HAP-1 (cell line): ENCODE measurements at places on chromosomes 13 and 19.

DNA sequence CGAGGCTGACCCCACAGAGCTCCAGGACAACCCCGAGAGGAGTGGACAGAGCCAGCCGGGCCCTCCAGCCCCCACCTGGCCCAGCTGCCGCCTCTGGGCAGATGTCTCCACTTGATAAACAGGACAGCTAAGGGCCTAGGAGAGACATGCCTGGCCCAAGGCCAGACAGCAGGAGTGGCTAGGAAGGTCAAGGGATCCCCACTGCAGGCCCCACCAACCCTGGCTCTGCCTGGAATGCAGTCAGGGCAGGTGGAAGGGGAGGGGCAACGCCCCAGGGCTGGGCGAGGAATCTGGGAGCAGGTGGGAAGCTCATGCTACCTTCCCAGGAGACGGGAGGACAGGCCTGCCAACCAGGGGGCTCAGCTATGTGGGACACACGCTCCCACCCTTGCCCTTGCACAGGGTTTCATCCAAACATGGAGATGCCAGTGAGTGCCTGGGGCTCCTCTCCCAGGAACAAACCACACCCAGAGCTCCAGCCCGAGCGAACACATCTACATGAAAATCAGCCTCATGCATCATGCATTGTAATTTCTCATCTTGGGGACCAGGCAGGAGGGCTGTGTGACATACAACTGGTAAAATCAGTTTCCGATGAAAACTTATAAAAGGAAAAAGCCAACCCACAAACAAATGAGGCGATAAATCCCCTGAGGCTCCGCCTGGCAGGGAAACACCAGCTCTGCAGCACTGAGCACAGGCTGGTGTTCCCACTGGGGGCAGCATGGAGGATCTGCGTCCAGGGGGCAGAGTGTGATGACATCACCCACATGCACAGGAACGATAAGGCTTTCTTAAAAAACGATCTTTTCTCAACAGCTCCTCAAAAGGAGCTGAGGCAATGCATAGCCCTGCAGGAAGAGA is 25.0 kb downstream of the SH3GL1 start:
- DNase-seq, result peak; percentile 57

- no peak for DNase-seq
These were observed 10.8 kb upstream of the CEACAM1 start for GRCh38 chr19:42538841-42539709.

GRCh38 chr13:92901739-92902138 is 324.9 kb upstream of the GPC6 start:
- DNase-seq, result no peak

- DNase-seq, result no peak
These were observed 27.3 kb downstream of the TMEM255B start for GRCh38 chr13:113786262-113786841.

- DNase-seq, result no peak
These were observed 10.1 kb upstream of the CD22 start for GRCh38 chr19:35318679-35319448.

DNA sequence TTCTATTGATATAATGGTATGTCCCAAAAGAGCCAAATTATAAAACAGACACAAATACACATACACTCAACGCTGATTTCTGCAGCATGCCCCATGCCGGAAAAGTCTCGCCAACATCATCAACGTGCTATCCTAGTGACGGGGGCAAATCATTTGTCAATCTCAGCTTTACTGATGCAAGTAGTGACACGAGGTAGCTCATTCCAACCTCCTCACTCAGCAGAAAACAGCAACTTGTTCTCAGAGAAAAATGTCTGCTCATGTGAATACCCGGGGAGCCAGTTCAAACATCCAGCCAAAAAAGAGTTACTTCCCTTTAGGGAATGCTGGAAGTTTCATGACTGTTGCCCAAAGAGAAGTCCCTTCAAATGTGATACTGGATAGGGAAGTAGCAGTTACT is 46.3 kb downstream of the SOX21 start:
- no peak for DNase-seq

- no peak for DNase-seq
These were observed 82.5 kb downstream of the DHRS12 start for GRCh38 chr13:51721496-51721895.

DNA sequence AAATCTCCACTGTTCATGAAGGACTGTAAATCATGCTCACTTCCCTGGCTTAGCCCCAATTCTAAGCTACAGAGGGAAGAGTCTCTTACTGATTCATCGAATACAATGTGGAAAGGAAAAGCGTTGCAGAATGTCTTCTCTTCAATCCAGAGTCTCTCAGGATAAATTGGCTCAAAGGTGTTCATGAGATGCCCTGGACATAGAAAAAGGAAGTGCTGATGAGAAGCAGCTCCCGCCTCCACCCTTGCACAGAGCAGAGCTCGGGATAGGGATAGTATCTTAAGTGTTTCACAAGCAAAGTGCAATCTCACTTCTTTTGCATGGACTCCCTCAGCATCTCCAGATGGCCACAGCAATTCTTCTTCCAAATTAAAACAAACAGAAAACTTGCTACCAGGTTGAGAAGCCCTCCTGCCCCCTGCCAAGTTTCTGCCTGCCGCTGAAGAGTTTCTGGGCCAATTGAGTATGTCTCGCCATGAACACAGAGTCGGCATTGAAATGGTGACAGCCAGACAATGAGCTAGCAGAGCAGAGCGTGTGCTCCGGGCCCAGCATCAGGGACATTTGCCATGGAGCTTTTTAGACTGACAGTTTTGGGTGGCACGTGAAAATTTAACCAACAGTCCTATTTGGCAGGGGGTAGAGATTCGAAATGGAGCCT is 85.7 kb downstream of the C13orf42 start:
- no peak for DNase-seq

DNA sequence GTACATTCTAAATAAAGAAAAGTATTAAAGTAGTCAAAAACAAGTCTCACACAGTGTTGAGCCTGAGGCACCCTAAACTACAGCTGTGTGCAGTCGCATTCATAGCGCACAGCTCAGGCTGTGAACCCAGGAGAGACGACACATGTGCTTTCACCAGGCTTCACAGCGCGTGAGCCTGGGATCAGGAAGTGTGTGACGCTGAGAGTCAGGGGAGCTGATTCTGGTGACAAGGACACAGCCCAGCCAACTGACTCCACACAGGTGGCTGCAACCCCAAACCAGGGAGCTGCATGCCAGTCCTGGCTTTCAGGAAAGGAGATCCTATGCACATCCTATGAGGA is 41.6 kb downstream of the COL4A1 start:
- no peak for DNase-seq

DNA sequence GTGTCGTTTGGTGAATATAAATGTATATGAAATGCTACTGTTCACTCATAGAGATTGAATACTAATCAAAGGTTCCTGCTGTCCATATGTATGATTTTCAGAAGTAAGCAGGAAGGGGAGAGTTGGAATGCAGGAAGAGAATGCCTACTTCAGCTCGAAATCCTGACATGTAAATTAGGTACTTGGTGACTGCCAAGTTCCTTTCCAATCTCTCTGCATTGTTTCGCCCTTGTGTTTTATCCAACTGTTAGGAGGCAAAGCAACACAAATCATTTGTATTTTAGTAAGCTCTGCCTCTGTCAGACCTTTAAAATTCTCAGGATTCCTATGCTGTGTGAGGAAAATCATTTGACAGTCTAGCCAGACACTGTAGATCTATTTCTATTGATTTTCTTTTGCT is 9.0 kb downstream of the STARD13 start:
- DNase-seq, result no peak

DNA sequence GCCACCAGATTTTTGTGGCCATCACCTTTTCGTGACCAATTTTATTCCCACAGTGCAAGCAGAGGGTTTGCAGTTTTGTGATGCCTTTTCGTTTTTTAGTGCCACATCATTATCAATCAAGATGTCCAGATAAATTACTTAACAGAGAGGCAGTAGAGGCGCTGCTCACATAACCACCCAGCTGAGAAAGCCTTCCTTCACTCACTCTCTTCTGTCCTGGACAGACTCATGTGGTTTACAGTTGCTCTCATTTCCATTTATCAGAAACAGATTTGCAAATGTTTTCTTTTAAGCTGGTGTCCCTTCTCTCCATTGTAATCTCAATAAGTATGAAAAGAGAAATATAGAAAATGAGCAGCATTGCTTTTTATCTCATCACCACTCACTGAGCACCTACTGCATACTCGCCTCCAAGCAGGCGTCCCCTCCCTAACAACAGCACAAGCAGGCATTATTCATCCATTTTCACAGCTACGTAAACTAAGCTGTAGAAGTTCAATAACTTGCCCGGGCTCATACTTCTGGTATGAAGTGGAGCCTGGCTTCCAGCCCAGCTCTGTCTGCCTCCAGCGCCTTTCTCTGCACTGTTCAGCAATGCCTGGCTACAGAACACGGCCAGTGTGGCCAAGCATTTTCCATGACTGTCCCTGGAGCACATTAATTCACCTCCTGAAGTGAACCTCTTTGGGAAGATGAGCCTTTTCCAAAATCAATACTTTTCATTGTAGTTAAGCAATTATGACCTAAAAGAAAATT is 34.6 kb upstream of the KATNAL1 start:
- DNase-seq, result no peak
